ENCODE measurements at places on chromosomes 7 and 10.

- DNase-seq, result no peak
These were observed 29.0 kb upstream of the DAGLB start for GRCh38 chr7:6476596-6477317.

GRCh38 chr7:95686109-95686508 is 86.2 kb upstream of the DYNC1I1 start:
- DNase-seq, result peak; percentile 8

DNA sequence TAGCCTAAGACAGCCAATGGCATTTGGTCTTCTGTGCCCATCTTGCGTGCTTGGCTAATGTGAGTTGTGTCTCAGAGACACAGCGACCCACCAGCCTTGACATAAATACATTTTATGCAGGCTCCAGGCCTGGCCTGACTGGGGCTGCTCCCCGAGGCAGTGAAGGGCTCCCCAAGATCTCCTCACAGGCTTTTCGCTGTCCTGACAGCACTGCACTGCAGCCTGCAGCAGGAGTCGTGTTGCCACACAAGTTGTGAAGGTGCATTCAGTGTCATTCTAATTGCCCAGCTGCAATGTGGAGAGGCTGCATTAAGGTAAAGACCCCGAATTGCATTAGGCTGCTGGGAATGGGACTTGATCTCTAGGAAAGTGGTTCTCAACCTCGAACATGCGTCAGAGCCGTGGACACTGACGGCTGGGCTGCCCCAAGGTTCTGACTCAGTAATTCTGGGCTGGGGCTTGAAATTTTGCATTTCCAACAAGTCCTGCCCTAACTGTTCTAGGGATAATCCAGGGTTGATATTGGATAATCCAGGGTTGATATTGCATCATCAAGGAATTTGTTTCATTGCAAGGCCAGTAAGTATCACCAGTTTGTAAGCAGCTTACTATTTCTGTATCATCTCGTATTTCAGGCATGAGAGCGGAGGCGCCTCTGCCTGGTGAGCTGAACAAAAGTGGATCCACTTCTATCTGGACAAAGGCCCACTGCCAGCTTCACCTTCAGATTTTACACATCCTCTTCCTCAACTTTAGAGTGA is 108.7 kb upstream of the INSIG1 start:
- no peak for DNase-seq

DNA sequence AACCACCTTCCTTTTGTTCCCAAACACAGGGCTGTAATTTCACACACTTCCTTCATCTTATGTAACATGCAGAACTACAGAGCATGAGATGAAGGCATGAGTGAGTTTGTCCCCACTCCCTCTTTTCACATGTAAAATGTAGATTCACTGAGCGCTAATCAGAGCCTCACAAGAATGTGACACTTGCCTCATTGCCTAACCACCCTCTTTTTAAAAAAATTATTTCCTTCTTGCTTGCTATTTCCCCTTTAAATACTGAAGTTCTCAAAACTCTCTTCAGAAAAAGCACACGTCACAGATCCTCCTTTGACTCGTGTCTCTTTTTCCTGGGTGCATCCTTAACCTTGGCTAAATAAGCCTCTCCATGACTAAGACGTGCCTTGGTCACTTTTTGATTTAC is 121.2 kb upstream of the TARP start:
- no peak for DNase-seq

DNA sequence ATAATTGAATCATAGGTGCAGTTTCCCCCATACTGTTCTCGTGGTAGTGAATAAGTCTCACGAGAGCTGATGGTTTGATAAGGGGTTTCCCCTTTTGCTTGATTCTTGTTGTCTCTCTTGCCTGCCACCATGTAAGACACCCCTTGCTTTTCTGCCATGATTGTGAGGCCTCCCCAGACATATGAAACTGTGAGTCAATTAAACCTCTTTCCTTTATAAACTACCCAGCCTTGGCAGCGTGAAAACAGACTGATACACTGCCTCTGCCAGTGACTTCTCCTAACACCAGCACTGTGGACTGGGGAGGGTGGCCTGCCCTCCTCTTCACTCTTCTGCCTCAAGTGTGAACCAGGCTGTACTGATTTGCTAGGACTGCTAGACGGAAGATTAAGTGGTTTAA is 108.6 kb downstream of the RAB11FIP2 start:
- peak; percentile 9 for DNase-seq

DNA sequence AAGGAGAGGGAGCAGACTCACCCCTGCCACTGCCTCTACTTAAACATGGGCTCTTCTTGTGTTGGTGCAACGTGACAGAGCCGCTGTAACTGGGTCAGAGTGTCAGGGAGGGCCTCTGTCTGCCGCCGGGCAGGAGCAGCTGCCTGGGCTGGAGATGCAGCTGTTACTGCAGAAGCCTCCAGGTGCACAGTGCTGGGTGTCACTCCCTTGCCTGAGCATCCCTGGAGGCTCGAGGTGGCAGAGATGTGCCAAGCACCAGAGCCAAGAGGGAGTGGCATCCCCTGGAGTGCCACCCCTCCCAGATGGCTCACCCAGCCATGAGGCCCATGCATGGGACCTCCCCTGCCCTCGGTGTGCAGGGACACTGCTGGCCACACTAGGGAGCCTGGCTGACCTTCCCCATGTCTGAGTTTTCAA is 145.7 kb downstream of the PRPF18 start:
- no peak for DNase-seq

GRCh38 chr10:133278577-133279265 is 2.1 kb upstream of the ADAM8 start:
- peak; percentile 66 for DNase-seq

- DNase-seq, result no peak
These were observed 34.5 kb downstream of the MTPN start for GRCh38 chr7:135942614-135943013.

- no peak for DNase-seq
These were observed 32.8 kb downstream of the GOLGA7B start for GRCh38 chr10:97882142-97883091.

DNA sequence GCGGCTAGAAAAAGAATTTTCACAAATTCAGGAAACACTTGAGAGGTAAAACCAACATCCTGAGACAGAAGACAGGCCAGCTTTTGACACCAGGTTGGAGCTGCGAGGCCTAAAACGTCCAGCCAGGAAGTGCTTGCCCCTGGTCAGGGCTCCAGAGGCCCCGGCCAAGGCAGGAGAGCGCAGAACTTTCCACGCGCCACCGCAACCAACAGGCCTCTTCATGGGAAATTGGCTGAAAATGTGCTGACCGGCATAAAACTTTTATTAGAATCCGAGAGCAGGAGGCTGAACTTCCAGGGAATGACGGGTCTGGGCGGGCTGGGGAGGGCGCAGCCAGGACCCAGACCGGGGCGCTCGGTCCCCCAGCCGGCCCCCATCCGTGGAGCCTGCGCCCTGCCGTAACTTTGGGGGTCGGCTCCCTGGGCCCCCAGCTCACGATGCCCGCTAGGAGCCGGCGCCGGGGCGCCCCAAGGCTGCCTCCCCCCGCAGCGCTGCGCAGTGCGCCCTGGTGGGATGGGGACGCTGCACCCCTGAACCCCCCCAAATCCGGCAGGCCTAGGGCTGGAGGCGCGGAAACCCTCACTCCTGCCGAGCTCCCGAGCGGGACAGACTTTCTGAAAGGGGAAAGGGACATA is 414.0 kb upstream of the MKI67 start:
- DNase-seq, result no peak

- DNase-seq, result no peak
These were observed 13.7 kb downstream of the DRGX start for GRCh38 chr10:49382226-49382625.

DNA sequence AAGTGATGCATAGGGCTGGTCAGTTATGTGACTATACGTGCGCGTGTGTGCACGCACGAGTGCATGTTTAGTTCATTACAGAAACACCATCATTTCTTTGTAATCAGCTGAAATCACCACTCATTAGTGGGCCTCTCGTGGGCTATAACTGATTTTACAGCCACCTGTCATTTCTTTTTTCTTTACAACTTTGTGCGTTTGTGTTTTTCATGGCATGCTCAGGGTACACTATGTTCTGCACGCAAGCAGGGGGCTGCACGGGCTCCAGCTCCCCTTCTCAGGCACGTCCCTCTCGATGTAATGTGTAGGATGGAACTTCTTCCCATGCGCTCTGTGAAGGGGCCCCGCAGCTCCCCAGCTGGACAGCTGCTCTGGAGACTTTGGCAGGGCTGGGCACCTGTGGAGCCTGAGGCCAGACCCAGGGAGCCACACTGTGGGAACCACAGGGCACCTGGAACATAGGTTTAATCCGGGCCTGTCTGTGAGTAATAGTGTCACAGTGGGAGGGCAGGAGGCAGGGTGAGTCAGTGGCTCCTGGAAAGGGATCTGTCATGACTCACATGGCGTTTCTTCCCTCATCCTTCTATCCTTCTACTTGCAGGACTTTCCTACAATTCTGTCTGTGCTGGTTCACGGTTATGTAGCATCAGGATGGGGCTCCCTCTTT is 4.9 kb downstream of the GCK start:
- no peak for DNase-seq

DNA sequence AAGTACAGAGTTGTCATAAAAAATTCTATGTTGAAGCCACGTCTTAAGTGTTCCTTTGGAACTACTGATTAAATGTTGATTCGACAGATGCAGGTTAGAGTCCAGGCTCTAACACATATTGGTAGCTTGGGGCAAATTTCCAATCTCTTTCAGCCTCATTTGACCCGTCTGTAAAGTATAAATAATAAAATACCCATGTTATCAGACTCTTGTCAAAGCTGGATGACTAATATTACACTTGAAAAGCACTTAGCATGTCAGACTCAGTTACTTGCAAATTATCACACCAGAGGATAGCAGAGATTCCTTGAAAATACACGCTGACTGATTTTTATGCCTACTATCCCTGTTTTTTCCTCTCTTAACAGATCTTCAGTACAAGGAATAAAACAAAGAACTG is 18.1 kb upstream of the MACC1 start:
- DNase-seq, result no peak

GRCh38 chr10:6247041-6247712 is 44.4 kb downstream of the PFKFB3 start:
- DNase-seq, result no peak

- DNase-seq, result no peak
These were observed 14.2 kb downstream of the ASZ1 start for GRCh38 chr7:117412946-117413559.

- DNase-seq, result no peak
These were observed 196.2 kb downstream of the PTN start for GRCh38 chr7:137147338-137147720.

- no peak for DNase-seq
These were observed 178.8 kb downstream of the C7orf25 start for GRCh38 chr7:42733040-42733439.

GRCh38 chr10:53687800-53688199 is 915.2 kb upstream of the MBL2 start:
- no peak for DNase-seq

GRCh38 chr7:68235937-68236336 is 1239.3 kb downstream of the TYW1 start:
- no peak for DNase-seq

DNA sequence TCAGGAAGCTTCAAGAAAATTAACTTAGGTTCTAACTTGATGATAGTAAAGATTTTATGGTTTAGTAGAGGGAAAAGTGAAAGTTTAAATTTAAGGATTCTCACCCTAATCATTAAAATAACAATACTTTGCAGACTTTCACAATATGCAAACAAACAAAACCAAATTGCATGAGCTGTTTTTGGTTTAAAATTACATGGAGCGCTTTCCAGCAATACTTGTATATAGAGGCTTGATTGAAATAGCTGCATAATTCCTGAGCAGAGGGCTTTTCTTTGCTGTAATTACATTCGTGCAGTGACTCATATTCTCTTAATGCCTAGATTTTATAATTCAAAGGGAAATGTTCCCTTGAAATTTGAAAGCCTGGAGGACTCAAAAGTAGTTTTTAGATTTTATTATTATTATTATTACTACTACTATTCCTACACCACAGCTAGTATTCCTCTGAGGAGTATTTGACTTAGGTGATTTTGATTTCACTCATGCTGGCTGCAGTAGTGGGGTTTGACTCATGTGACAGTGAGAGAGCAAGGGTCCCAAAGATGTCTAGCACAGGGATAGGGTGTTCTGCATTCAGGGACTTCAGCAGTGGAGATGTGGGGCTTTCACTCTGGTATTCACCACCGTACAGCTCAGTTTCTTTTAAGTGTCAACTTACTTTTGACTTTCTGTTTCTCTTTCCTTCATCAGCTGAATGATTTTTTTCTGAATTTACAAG is 138.1 kb downstream of the ADAM22 start:
- no peak for DNase-seq

- no peak for DNase-seq
These were observed 403.5 kb downstream of the SUGCT start for GRCh38 chr7:40538281-40538680.

- DNase-seq, result no peak
These were observed 136.0 kb upstream of the RSU1 start for GRCh38 chr10:16953270-16953669.

DNA sequence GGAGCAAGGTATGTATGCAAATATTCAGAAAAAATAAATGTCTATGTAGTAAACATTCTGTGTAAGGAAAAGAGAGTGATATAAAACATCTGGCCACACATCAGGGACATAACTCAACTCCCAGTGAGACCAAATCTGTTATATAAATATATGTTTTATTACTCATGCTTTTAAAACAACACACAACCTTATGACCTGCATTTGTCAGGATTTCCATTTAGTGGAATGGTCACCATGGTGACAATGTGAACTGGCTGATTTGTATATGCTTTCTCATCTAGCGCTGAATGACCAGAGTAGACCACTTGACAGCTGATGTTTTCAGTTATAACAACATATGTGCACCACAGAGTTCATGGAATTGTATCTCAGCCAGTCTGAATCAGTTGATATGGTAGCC is 551.7 kb downstream of the HTR7 start:
- DNase-seq, result no peak

DNA sequence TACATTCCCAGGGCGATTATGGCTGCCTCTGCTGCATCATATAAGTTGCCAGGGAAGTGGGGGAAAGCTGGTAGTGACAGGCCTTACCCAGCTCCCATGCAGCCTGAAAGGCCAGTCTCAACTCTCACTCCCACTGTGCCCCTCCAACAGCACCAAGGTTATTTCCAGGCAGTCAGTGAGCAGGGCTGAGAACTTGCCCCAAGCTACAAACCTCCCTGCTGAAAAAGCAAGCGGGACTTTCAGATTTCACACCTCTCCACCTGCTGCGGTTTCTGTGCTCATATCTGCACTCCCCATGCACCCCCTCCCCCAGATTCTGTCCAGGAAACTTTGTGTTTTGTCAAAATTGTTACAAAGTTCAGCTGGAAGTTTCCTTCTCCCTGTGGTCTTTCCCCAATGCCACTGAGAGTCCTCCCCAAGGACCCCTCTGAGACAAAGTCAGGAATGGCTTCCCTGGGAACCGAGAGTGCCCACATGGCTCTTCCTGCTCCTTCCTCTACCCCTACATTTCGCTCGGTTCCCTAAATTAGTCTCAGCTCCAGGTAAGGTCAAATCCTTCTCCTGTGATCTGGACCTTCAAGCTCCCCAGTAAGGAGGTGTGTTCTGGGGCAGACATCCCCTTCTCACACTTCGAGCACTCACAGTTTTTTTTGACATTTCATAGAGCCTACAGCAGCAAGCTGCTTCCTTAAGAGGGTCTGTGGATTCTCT is 25.3 kb upstream of the WNT2 start:
- no peak for DNase-seq

GRCh38 chr7:157652954-157653826 is 316.4 kb downstream of the DNAJB6 start:
- DNase-seq, result no peak

GRCh38 chr7:26157520-26158105 is 5.6 kb downstream of the NFE2L3 start:
- DNase-seq, result no peak

Data from activated T-cell treated with anti-CD3 and anti-CD28 coated beads, Interleukin-2, amount 50 U/mL, for 72 hours (primary cell).